ENCODE measurements at places on chromosomes 1 and 21.

DNA sequence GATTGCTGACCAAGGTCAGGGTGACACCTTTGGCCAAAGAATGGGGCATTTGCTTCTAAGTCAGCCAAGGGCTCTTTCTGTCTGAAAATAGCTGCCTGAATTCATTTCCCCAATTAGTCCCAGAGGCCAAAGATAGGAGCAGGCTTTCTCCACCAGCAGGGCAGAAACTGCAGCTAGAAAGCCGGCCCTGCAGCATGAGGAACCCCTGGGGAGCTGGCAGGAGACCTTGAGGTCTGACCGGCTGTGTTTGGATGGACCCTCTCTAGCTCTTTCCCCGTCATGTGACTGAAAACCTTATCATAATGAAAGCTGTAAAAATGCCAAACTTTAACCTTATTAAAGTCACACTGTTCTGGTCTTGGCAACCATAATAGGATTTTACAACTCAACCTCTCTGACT is 93.4 kb downstream of the CD58 start:
- DNase-seq, result no peak

DNA sequence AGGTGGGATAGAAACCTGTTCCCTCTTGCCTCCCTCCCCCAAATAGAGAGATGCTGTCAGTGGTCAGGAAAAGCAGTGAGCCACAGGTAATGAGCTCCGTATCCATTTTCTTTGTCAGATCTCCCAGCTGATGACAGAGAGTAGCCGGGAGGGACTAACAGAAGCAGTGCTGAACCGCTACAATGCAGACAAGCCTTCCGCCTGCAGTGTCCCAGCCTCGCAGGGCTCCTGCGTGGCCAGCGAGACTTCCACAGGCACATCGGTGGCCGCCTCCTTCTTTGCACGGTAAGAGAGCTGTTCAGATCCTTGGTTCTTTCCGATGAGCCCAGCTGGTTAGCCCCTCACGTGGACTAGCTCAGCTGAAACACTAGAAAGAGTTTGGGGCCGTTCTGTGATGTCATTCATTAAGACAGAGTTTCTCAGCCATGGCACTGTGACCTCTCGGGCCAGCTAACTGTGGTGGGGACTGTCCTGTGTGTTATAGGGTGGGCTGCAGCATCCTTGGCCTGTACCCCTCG is 264.7 kb downstream of the KIF26B start:
- no peak for DNase-seq

GRCh38 chr1:5244631-5245285 is 590.3 kb downstream of the AJAP1 start:
- DNase-seq, result no peak

GRCh38 chr1:86741947-86742572 is 37.7 kb downstream of the SH3GLB1 start:
- DNase-seq, result peak; percentile 40

DNA sequence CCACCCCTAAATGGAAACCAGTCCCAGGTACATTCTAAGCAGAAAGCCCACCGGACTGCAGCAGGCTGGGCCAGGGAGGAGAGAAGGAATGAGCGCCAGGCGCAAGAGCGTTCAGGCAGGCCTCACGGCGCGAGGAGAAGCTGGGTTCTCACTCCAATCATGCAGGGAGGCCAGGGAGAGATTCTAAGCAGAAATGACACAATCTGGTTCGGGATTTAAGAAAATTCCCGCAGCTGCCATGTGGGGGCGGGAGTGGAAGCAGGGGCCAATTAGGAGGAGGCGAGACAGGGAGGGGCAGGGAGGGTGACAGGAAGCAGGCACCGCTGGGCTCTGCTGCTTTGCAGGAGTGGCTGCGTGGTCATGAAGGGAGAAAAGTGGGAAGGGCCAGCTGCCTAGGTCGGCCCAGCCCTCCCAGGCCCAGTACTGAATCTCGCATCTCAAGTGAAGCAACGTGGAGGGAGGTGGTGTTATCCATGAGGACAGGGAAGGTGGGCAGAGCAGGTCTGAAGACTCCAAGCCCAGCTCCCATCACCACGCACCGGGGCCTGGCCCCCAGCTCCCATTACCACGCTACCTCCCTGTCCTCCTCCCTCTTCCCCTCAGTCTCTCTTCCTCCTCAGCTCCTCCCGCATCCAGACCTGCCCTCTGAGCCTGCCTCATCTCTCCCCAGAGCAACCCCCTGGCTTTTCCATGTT is 11.8 kb downstream of the NPHP4 start:
- peak; percentile 85 for DNase-seq

DNA sequence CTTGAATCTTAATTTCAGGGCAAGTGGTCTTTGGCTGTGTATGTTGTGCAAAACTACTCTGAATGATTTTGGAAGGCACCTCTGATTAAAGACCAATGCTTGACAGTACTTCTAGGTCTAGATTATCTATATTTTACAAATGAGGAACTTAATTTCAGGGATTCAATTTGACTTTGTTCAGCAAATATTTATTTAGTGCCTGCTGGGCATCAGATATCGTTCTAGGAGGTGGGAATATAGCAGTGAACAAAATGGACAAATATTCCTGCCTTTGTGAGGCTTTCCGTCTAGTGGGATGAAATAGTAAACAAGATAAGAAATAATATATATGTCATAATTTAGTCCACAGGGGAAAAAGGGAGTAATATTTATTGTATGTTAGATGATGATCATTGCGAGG is 4.7 kb downstream of the ZNF326 start:
- no peak for DNase-seq

- DNase-seq, result no peak
Observed at GRCh38 chr1:235775246-235775860, 91.4 kb downstream of the LYST start.

DNA sequence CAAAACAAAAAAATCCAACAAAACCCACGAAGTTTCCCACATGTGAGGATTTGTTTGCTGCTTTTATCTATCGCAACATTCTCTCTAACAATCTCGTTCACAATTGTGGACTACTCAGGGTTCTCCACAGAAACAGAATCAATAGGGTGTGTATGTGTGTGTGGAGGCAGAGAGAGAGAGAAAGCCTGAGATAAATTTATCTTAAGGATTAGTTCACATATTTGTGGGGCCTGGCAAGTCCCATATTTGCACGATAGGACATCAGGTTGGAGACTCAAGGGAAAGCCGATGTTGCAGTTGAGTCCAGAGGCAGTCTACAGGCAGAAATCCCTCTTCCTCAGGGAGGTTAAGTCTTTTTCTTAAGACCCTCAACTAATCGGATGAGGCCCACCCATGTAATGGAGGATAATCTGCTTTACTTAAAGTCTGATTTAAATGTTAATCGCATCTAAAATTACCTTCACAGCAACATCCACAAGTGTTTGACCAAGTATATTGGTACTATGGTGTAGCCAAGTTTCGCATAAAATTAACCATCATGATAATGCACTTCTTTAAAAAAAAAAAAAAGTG is 31.7 kb downstream of the ADAMTS1 start:
- no peak for DNase-seq

- DNase-seq, result no peak
Observed at GRCh38 chr1:199811163-199811562, 216.3 kb upstream of the NR5A2 start.

DNA sequence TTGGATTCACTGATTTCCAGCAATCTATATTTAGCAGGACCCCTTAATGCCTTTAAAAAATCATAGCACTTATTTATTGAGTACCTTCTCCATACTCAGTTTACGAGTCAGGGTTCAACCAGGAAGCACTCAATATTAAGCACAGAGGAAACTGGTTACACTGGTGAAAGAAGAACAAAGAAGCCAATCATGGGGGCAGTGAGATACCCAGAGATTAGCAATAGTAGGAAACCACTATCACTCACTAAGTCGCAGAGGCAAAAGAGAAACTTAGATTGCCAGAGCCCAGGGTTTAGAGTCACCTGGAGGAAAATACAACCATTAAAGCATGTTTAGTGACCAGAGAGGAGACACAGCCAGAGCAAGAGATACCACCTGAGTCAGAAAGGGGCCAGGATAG is 670.5 kb upstream of the USP24 start:
- DNase-seq, result no peak

DNA sequence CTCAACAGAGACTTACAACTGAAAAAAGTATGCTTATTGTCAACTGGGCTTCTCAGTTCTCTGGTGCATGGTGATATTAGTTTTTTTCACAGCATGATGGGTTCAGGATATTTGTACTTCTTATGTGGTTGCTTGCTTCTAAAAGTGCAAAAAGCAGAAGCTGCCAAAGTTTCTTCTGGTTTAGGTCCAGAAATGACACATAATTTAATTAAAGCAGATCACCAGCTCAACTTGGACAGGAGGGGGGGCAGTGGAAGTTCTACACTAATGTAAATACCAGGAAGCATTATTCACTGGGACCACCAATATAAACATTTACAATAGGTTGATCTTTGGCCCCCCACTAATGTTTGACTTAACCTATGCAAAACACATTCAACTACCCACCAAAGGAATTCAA is 354.8 kb upstream of the BRINP3 start:
- no peak for DNase-seq

DNA sequence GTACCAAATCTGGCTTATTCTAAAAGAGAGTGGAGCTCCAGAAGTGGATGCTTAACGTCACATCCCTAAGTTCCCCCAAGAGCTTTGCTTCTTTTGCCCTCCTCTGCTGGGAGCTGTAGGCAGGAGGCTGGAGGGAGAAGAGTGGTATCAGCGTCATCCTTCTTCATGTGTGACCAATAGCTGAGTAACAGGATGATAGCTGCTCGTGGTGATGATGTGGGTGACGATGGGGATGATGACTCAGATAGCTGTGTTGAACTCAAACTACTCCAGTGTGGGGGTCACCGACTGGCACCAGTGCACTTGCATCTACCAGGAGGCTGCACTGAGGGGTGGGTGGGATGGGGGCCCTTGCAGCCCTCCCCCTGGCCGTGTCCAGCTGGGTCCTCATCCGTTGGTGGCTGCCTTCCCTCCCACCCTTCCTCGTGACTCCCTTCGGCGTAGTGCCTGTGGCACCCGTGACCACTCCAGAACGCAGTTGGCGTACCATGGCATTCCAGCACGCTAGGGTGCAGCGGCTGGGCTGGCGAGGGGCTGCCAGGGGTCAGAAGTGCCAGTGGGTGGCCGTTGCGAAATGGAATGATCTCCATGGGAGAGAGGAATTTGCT is 1.1 kb downstream of the IGFN1 start:
- peak; percentile 32 for DNase-seq

DNA sequence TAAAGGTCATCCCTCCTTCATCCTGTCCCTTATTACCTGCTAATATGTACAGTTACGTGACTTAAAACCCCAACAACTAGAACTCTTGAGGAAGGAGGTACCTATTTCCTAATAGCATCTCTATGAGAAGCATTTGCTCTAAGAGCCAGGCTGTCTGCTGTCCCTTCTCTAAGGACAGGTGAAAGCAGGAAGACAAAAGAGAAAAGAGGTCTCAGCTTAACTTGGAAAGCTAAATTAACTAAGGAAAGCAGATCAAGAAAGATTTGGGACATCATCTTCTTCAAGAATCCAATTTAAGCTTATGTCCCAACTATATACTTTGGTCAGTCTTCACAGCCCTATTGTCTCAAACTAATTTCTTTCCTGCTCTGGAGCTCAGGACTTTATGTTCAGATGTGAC is 2.9 kb downstream of the EGLN1 start:
- DNase-seq, result no peak

DNA sequence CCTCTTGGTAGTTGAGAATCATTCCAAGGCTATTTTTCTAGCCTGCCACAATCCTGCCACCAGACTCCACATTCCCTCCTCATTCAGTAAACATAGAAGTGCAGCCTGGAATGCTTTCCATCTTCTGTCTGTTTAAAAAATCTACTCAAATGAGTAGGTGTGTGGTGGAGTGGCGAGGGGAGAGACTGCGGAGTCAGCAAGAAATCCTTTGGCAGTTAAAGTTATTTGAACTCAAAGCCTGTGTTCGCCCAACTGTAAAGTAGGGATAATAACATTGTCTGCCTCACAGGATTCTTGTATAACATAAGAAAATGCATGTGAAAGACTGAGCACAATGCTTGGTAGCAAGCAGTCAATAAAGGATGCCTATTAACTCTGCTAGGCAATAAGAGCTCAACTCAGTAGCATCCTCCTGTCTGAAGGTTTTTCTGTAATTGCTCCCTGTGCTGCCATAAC is 22.2 kb upstream of the DPT start:
- no peak for DNase-seq

DNA sequence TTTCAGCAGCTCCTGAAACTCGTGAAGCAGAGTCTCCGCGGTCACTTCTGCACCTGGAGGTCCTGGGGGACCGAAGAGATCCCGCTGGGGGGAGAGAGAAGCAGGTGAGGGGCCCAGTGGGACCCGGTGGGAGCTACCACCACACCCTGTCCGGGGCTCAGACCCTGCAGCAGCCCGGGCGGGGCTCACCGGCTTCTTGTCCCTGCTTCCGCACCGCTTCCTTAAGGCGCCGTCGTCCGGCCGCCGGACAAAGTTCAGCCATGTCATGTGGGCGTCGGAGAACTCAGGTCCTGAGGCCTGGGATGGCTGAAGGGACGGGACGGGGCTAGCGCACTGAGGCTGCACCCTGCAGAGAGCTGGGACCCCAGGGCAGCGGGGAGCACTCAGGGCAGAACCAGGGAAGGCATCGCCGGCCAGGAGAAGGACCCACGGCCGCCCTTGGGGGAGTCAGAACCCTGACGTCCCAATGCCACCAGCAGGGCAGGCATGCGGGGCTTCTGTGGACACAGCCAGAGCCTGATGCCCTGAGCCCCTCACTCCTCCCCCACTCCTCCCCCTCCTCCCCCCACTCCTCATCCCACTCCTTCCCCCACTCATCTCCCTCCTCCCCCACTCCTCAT is 2.2 kb downstream of the C1QTNF12 start:
- no peak for DNase-seq

DNA sequence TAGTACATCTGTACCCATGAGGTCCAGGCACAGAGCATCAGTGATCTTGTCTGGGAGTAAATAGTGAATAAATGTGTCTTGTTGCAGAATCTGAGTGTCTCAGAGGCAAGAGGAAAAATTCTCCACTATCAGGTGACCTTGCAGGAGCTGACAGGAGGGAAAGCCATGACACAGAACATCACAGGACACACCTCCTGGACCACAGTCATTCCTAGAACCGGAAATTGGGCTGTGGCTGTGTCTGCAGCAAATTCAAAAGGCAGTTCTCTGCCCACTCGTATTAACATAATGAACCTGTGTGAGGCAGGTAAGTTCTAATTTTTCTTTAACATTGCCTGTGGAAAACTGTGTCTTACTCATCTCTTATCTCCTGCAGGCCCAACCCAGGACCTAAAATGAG is 43.1 kb downstream of the IL12RB2 start:
- peak; percentile 23 for DNase-seq
